Activated naive CD4-positive, alpha-beta T cell treated with anti-CD3 and anti-CD28 coated beads for 36 hours (primary cell): ENCODE measurements at places on chromosomes 3 and 15.

GRCh38 chr15:100614336-100614735 is 11.9 kb downstream of the ASB7 start:
- DNase-seq: no peak

DNA sequence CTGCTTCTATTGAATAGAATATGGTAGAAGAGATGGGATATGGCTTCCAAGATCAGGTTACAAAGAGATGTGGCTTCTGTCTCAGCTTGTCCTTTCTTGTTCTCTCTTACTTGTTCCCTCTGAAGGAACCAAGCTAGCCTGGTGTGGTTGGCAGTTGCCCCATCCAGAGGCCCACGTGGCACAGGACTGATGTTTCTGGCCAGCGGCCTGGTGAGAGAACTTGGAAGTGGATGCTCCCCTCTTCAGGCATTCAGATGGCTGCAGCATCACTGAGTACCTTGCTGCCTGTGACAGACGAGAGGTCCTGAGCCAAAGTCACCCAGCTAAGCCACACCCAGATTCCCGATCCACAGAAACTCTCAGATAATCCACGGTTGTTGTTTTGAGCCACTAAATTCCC is 183.6 kb downstream of the NSMCE3 start:
- DNase-seq: no peak

- no peak for DNase-seq
Measured at GRCh38 chr3:34268032-34268709, 469.7 kb downstream of the PDCD6IP start.

DNA sequence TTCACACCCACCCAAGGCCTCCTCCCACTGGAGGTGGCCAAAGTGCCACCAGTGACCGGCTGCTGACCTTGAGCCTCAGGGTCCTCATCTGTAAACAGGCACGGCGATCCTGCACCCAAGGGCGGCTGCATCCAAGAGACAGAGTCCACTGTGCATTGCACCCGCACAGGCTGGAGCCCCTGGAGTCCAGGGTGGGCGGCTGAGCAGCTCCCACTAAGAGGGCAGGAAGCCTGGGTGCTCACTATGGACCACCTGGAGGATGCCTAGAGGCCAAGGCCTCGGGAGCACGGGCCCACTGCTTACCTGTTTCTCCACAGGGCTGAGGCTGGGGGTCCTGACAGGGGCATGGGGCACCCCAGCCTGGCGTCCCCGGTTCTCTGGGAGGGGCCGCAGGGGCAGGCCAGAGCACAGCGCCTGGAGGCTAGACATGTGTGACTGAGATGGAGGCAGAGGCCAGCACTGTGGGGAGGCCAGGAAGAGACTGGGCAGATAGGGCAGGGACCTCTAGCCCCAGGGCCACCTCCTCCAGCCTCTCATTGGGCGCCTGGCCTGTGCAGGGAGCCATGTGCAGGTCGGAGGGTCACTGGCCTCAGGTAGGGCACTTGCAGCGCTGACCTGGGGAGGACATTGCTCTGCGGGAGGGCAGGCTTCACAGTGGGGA is at the start of gene UROC1:
Gene UROC1 (minus strand): TSS at position 483 of the 661 bp plus-strand sequence. CDS start 54 bp downstream, at position 429.
- DNase-seq: no peak

GRCh38 chr15:78004919-78005634 is 72.4 kb downstream of the TBC1D2B start:
- no peak for DNase-seq

GRCh38 chr3:48407542-48408099 is 22.3 kb downstream of the PLXNB1 start:
- peak; percentile 2 for DNase-seq

DNA sequence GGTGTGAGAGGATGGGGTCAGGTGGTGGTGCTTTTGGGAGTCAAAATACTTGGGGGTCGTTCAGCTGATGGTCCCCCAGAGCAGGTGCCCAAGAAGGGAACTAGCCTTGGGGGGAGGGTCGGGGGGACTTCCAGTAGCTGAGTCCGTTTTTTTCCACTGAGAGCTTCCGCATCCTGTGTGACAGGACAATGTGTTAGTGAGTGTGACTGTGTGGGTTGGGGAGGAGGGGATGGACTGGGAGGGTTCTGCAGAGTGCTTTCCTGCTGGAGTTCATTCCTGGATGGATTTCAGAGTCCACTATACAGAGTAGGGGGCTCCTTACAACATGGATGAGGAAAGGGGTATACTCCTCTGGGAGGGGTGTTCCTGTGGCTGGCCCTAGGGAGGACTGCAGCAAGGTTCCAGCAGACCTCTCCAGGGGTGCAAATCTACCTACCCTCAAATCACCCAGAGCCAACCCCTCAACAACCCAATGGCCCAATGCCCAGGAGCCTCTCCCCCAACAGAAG is 601 bp upstream of the HYAL2 start:
- no peak for DNase-seq

DNA sequence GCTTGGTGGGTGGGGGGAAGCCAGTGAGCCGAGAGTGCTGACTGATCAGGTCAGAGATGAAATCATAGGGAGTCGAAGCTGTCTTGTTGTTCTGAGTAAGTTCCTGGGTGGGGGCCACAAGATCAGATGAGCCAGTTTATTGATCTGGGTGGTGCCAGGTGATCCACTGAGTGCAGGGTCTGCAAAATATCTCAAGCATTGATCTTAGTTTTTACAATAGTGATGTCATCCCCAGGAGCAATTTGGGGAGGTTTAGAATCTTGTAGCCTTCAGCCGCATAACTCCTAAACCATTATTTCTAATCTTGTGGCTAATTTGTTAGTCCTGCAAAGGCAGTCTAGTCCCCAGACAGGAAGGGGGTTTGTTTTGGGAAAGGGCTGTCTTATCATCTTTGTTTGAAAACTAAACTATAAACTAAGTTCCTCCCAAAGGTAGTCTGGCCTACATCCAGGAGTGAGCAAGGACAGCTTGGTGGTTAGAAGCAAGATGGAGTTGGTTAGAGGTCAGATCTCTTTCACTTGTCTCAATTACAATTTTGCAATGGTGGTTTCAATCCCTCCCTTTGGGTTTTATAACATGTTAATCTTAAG is 18.7 kb upstream of the MTMR14 start:
- DNase-seq: no peak

DNA sequence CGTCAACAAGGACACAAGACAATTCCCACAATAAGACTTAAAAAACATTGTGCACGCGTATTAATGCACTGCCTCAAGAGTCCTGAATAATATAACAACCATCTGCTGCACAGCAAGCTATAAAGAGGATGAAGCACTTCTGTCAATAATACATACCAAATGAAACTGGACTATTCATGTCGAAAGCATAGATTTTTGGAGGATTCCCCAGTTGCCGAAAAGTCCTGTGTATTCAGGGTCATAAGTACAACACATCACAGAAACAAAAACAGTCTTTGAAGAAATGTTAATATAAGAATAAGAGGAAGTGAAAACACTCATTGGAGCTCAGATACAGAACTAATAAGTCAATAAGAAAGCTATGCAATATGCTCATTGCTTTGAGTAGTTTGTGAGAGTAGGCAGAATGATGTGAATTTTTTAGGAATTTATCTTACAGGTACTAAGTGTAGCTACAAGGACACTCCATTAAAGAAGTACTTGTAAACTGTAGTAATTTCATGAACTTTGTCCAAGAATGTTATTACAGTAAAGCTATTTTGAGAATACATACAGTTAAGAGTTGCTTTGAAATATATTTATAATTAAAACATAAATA is 31.6 kb downstream of the CBLB start:
- peak; percentile 26 for DNase-seq

GRCh38 chr3:123733805-123734526 is 149.1 kb upstream of the HACD2 start:
- DNase-seq: no peak

DNA sequence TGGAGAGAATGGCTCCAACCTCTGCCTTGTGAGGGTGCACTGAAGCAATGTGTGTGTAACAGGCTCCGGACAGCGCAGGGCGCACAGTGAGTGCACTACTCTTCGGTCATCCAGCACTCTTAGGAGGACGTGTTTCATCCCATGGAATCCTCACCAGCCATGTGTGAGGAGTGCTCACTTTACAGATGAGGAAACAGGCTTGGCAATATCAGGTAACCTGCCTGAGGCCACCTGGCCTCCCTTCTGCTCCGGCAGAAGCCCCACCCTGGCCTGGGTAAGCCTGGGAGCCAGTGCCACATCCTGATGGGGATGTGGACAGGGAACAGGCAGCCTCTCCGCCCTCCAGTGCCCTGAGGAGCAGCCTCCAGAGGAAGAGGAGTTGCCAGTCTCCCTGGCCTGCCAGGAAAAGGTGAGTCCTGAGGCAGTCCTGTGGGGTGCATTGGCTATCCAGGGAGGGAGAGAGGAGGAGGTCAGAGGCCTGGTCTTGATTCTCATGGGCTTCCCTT is 39.4 kb upstream of the LIMD1 start:
- no peak for DNase-seq

GRCh38 chr3:102790747-102791325 is 356.0 kb downstream of the ZPLD1 start:
- no peak for DNase-seq

- no peak for DNase-seq
Measured at GRCh38 chr15:39497759-39498565, 82.9 kb upstream of the THBS1 start.

GRCh38 chr15:34038871-34039789 is at the start of gene AVEN:
AVEN (minus strand) TSS chr15:34039204; CDS start chr15:34039046, 158 bp downstream.
- DNase-seq: peak; percentile 62

DNA sequence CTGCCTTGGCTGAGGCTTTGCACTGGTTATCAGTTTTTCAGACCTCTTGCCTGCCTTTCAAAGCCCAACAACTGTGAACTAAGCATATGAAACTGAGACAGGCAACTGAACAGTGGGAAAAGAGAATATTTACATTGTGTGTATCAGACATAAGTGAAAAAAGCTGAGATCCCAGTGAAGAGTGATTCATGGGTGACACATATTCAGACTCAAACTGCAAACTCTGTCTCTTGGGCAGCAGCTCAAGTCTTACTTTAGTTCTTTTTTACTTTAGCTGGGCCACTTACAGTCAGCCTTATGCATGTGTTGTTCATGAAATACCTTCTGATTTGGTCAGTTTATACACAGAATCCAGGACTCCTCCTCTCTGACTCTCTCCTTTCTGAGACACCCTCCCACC is 19.2 kb downstream of the SUCLG2 start:
- DNase-seq: peak; percentile 29

- no peak for DNase-seq
Measured at GRCh38 chr3:152718810-152719209, 116.1 kb upstream of the P2RY1 start.

DNA sequence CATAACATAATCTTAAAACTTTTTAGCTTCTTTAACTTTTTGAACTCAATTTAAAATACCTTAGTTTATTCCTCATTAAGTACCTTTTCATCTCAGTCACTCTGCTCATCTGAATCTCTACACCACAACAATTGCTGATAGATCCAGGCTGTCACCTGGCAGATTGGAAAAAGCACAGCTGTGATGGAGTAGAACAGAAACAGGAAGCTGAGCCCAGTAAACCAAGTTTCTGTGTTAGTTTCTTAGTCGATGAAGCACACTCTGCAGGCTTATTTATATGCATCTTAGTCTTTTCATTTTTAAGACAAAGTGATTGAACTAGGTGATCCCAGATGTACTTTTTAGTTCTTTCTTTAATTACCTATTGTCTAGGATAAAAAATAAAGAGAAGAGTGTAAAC is 1398.0 kb upstream of the ALCAM start:
- DNase-seq: no peak

DNA sequence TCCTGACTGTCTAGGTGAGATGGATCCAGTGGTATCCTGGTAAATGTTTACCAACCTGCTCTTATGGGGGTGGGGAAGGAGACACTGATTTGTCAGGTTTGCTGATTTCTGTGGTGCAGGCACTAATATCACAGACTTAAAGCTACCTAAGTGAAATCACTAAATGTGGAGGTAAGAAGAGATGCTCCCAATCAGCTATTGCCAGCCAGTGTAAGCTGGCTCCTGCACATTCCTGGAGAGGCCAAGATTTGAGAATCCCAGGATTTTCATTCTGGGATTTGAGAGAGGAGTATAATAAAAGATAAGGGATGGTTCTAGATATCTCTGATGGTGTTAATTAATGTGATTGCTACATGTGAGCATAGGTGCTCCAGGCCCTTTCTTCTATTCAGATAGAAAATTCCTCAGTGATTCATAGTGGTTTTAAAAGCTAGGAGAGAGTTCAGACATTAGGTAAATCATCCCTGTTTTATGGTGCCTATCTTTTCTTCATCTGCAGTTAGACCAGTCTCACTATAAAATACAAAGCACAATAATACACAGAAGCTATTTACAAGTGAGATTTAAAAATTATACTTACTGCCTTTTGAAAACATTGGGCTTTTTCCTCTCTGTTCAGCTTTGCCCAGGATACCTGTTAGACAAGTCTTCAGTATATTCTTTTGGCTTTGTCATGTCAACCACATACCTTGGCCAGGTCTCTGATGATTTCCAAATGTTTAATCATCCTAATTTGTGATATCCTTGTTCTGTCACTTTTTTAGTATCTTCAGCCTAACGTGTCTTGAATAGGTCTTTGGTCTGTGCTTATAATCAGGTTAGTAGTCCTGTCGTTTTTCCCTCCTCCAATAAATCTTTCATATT is 90.9 kb downstream of the MBNL1 start:
- DNase-seq: no peak

- DNase-seq: peak; percentile 8
Measured at GRCh38 chr3:127822682-127823425, 539 bp upstream of the MGLL start.

GRCh38 chr15:38554354-38554753 is 10.3 kb downstream of the RASGRP1 start:
- DNase-seq: peak; percentile 72

DNA sequence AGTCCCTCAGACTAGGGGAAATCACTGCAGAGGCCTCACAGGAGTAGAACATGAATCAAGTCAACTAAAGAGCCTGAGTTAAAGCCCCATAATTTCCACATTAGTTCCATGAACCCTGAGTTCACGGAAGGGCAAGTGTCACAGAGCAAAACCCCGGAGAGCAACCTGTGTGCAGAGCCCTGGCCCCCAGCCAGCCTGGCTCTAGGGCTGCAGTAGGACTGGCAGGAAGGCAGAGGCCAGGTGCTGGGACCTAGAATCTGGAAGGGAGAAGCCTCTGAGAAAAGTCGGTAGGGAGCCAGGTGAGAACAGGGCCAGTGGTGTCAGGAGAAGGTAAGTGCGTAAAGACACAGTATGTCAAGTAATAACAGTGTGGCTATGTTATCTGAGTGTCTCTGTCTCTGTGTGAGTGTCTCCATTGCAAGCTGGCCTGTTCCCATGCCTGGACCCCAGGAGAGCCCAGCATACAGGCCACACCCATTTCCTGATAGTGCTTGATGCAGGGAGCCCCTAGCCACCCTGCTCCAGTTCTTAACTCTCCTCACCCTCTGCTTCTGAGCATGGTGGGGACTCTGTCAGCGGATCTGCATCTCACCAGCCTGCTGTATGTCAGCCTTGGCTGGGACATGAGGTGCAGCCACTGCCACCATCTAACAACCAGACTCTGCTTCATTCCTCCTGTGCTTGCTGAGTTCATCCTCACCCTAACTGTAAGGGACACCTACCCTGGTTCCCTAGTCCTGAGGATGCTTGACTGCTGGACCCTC is 11.3 kb upstream of the MANF start:
- DNase-seq: no peak

DNA sequence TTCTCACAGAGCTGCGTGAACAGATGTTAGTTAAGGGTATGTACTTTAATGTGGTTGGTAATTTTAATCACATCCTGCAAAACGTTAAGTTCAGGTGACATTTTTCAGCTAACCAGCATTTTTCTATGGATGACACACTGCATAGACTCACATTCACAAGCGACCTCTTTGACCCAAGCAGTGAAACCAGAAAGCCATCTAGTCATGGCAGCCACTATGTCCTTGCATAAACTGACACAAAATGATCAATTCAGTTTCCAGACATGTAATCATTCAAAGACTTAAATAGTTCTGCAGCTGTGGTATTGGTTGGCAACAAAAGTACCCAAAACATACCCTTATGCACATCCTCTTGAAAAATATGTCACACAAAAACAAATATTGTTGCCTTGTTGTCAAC is 7.4 kb upstream of the CAPN7 start:
- DNase-seq: no peak

- DNase-seq: no peak
Measured at GRCh38 chr3:77427528-77427927, 387.6 kb downstream of the ROBO2 start.
